AG04450 (cell line): ENCODE measurements at places on chromosomes 1 and 21.

DNA sequence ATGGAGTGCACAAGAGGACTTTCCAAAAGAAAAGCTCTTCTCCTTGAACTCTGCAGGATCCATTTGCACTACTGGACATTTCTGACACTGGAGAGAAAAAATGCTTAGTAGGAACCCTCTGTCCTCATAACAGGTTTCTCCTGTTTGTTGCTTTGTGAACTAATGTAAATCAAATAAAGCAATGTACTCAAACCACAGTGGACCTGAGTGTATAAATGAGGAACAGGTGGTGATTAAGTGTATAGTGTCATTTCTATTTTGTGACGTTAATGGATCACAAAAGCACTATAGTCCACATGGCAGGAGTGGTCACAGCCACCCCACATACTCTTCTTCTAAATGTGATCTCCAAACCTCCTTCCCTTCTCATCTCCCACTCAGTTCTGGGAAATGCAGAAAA is 268.4 kb upstream of the DUSP10 start:
- no peak for DNase-seq

DNA sequence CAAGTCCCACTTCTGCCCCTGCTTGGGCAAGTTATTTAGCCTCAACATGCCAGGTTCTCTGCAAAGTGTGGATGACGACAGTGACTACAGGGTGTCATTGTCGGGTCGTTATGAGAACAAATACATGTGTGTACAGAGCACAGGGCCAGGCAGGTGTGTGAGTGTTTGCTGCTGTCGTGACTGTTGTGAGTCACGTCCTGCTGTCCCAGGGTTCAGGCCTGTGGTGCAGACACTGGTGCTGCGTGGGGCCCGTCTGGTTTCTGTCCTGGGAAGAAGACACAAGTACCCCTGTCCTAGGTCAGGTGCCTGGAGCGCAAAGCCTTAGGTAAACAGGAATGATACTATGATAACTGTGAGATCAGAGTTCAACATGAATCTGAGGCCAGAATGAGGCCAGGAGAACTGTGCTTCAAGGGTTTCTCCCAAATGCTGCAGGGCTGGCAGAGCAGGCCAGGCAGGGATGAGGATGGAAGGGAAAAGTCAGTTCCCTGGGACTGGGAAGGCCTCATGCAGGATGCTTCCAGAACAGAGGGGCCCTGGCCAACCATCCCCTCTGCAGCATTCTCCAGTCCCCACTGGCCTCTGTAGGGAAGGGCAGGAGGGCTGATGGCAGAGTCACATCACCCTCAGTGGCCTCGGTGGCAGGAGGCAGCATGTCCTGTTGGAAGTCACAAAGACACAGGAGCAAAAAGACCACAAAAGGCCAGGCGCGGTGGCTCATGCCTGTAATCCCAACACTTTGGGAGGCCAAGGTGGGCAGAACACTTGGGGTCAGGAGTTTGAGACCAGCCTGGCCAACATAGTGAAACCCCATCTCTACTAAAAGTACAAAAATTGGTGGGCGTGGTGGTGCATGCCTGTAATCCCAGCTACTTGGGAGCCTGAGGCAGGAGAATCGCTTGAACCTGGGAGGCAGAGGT is 15.7 kb downstream of the GPR157 start:
- DNase-seq, result no peak

GRCh38 chr1:162365284-162366020 is 11.2 kb downstream of the SPATA46 start:
- DNase-seq, result no peak

DNA sequence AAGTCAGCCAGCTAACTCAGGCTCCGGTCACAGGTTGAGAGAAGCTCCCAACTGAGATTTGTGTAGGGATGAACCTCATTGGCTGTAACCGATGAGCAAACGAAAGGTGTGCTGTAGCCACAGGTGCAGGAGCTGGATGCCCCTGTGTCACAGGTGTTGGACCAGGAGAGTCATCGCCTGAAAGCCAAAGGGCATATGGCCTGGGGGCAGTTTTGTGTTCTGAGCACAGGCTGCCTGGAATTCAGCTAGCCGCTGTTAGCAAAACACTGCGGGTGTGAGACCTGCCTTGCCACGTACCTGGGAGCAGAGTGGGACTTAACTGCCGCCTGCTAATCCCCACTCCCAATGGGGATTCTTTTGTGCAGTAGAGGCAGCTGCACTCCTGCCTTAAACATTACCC is 55.3 kb downstream of the NEK7 start:
- DNase-seq, result no peak

DNA sequence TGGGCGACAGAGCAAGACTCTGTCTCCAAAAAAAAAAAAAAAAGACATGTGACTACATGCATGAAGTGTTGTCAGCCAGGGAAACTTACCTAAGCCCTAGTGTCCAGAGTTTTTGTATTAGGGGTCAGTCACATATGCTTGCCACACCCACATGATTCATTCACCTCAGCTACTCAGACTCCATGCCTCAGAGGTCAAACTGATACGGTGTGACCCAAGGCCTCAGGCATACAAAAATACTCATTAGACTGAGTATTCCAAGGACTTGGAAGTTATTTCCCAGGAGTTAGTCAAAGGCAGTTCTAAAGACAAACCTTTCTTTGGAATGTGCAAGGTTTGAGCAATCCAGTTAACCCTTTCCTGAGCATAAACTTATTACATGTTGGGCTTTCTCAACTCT is 6.3 kb upstream of the TRIM33 start:
- DNase-seq, result no peak

- DNase-seq, result no peak
These were observed 38.8 kb downstream of the DIPK1A start for GRCh38 chr1:92922356-92923035.

DNA sequence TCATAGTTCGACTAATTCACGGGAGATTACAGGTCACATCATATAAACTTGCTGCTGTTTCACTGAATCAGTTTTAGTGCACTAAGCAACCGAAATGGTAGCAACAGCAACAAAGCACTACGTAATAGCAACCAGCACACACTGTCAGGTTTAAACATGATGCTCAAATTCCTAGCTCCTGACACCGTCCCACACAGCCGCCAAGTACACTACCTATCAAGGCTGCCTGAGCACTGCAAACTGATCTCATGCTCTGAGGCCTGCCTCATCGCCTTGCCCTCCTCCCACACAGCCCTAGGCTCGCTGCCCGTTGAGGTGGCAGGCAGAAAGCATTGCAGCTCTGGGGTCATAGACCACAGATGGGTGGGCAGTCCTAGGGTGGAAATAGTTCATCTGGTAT is 12.4 kb downstream of the LAMC2 start:
- DNase-seq, result peak; percentile 78

GRCh38 chr1:163047951-163048659 is 21.1 kb upstream of the RGS4 start:
- no peak for DNase-seq

DNA sequence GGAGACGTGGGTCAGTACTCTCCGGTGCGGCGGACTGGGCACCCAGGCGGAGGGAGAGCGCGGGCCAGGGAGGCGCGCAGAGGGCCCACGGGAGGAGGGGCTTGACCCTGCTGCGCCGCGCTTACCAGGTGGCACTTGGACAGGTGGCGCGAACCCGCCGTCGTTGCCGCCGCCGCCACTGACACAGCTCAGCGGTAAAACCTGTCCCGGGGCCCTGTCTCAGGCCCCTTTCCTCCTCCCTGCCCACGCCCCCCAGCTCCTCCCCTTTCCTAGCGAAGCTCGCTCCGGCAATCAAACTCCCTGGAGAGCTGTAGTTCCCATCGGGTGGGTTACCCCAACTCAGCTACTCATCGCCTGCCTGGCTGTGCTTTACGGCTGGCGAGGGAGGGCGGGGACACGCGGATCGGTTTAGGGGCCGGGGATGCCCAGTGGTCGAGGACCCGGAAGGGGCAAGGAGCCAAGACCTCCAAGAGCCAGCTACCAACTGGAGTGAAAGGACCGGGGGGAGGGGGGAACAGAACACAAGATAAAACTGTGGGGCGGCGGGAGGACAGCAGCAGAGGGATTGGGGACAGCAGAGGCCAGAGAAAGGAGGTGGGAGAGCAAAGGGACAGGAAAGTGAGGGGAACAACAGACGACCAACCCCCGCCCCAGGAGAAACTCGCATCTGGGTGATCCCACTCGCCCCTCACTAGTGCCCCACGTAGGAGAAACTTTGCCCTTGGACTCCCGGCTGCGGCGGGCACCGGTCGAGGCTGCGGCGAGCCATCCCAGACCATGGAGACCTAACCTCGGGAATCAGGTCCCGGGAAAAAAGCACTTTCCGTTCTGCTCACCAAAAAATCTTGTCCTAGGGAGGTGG is 2.9 kb downstream of the GFI1 start:
- DNase-seq, result no peak

GRCh38 chr1:6121651-6122370 is 58.3 kb downstream of the CHD5 start:
- DNase-seq, result no peak

- DNase-seq, result no peak
These were observed 5.4 kb downstream of the SOAT1 start for GRCh38 chr1:179298952-179299351.

DNA sequence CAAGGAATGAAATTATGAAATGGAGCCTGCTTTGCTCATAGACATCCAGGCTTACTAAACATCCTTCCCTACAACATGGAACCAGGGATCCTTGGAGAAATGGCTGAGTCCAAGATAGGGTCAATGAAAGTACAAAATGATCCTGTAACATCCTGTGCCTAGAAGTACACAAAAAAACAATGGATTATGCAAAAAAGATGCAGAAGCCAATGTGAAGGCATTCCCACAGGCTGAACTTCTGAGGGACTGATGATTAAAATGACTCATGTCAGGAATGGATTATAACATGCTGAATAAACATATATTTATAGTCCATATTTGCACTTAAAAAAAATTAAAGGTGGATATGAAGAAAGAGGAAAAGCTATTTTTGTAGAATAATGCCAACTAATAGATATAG is 10.4 kb upstream of the HOOK1 start:
- no peak for DNase-seq

DNA sequence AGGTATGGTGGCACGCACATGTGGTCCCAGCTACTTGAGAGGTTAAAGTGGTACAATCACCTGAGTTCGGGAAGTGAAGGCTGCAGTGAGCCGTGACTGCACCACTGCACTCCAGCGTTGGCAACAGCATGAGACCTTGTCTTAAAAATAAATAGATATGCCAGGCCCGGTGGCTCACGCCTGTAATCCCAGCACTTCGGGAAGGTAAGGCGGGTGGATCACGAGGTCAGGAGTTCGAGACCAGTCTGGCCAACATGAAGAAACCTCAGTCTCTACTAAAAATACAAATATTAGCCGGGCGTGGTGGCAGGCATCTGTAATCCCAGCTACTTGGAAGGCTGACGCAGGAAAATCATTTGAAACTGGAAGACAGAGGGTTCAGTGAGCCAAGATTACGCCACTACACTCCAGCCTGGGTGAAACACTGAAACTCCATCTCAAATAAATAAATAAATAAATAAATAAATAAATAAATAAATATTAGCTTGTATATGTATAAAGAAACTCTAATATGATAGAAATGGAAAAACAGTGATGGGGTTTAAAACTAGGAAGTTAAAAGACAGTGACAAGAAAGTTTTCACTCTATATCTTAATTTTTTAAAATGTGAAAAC is 18.8 kb downstream of the GATAD2B start:
- DNase-seq, result no peak

DNA sequence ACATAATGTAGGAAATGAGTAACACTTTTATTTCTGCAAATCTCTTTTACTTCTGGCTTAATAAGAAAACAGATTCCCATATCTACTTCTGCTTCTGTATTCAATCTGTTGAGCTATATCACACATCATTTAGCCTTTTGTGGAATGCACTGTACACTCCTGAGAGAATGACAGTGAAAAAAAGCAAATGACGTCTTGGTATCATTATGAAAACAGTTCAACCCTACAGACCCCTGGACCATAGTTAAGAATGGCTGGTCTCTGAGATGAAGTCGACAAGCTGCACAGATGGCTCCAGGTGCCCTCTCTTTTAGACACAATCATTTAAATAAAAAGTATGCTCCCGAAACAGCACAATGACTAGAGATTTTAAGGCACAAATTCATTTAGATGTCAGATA is 247.0 kb downstream of the RERE start:
- DNase-seq, result no peak

- no peak for DNase-seq
These were observed 35.4 kb downstream of the CHRM3 start for GRCh38 chr1:239421811-239422210.

GRCh38 chr1:150282558-150282958 is 204 bp downstream of the CIART start:
- DNase-seq, result no peak

DNA sequence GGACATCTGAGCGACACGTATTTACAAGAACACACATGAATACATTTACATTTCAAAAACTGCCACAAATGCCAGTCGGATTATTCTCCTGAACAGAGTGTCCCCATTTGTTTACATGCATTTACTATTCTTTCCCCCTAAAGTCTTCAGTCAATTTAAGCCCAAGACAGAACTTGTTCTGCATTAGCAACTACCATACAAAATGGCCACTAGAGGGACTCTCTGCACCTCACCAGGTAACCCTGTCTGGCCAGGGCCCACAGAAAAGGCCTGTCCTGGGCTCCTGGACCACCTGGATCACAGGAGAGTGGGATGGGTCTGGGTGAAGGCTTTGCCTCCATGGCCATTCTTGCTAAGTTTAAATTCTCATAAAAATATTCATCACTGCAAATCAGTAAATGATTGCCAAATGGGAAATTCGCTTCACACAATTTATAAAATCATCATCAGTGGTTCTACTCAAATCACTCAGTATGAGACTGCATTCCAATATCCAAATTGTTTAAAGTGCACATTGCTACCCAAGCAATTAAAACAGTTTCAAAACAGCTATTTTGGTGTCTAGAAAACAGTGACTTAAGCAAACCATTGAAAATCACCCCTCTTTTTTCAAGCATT is 12.5 kb upstream of the GUCA2A start:
- no peak for DNase-seq

DNA sequence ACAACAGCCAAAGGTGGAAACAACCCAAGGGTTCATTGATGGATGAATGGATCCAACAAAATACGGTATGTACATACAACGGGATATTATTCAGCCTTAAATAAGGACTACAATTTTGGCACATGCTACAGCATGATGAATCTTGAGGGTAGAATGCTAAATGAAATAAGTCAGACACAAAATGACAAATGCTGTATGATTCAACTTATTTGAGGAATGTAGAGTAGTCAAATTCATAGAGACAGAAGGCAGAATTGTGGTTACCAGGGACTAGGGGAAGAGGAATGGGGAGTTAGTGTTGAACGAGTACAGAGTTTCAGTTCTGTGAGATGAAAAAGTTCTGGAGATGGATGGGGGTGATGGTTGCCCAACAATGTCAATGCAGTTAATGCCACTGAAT is 118.0 kb upstream of the PAXBP1 start:
- DNase-seq, result no peak
